ENCODE measurements at places on chromosomes 5 and 9.

DNA sequence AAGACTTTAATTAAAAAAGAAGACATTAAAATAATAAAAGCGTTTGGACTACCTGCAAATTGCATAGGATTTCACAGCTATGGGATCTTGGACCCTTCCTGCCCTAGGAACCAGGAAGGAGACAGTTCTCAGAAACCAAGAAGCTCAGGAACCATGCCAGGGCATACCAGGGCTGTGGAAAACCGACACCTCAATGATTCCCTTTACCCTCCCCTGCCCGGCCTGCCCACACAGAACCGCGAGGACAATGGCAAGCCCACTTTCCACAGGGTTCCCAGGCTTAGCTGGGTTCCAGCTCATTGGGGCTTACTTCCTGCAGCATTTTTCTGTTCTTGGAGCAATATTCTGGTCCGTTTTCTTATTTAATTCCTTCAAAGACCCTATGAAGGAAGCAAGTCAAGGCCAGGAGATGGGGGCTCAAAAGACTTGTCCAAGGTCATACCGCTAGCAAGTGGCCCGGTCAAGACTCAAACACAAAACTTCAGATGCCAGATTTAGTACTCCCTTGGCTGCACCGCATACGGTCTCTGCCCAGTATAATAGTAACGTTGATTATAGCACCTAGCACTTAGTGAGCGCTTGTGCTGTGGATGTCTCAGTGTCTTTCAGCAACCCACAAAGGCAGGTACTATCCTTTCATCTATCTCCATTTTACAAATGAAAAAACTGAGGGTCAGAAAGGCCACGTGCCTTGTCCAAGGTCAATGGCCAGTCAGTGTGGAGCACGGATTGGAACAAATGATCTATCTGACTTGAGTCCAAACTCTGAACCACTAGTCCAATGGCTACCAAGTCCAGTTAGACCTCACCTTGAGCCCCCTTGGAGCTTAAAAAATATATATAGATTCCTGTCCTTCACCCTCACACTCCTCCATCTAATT lies 6.8 kb downstream of the FAT2 start:
- H3K4me1 ChIP-seq, result no peaks in the 10 kb centered on the region
- H3K27me3 ChIP-seq, result no peaks in the 10 kb centered on the region
- no peak for DNase-seq
- H3K27ac ChIP-seq, result no peak overlapping the region
- H3K36me3 ChIP-seq, result no peaks in the 10 kb centered on the region

DNA sequence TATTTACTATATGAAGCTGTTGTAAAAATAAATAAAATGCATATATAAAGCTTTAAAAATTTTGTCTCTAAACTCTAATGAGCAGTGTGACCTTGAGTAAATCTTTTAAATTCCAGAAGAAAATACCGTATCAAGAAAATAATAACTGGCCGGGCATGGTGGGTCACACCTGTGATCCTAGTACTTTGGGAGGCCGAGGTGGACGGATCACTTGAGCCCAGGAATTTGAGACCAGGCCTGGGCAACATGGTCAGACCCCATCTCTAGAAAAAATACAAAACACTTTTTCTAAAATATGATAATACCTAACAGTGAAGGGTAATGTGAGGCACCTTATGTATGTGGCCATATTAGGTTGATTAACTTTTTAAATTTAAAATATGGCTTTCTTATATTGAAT lies 8.5 kb downstream of the CPEB4 start:
- H3K4me1 ChIP-seq, result no peaks in the 10 kb centered on the region
- H3K36me3 ChIP-seq, result no peaks in the 10 kb centered on the region
- DNase-seq, result no peak
- H3K27ac ChIP-seq, result no peak overlapping the region
- no peaks in the 10 kb centered on the region for H3K27me3 ChIP-seq

DNA sequence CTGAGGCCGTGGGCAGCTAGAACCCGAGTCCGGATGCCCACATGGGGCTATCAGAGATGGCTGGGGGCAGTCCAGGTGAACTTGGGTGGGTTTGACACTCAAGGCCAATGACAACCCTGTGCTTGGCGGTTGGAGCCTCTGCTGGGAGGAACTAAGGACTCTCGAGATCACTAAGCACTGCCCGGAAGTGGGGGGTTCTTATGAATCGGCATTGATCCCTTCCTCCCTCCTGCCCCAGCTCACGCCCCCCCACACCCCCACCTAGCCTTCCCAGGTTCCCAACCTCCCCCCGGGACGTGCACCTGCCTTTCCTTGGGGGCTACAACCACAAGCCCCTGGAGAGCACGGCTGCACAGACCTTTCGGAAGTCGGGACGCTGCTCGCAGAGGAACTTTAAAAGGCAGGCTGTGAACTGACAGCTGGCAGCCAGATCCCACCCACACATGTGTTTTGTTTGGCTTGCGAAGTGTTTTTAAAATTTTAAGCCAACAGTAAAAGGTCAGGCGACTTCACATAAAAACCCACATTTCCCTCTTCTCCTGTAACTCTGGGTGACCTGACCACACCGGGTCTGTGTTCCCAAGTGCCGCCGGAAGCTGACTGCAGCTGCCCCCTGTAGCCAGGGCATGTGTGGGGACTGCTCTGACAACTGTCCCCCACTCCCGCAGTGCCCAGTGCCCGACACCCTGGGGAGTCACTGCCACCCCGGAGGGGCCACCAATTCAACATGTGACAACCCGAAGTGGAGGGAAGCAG lies 5.1 kb upstream of the RALGDS start:
- no peaks in the 10 kb centered on the region for H3K36me3 ChIP-seq
- H3K4me1 ChIP-seq, result peaks cover 7% of the 10 kb centered on the region
- H3K27me3 ChIP-seq, result no peaks in the 10 kb centered on the region
- H3K4me3 ChIP-seq, result peak overlapping the region; percentile 21
- no peak for DNase-seq
- peak overlapping the region; percentile 86 for H3K27ac ChIP-seq

DNA sequence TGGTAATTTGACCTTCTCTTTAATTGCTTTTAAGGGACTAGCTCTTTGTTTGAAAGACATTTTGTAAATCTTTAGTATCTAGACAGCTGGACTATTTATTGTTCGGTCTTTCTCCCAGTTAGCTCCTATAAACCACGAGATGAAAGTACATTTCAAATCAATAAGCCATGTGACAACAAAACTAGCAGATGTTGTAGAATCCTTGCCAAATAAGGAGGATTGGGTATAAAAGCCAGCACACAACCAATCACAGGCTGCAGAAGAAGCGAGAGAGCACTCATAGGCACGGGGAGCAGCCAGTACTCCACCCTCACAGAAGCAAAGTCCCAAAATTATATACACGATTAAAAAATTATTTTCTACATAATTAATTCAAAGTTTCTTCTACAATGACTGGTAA lies 8.1 kb upstream of the OMD start:
- H3K4me3 ChIP-seq, result no peak overlapping the region
- H3K4me1 ChIP-seq, result no peaks in the 10 kb centered on the region
- H3K27ac ChIP-seq, result no peak overlapping the region

GRCh38 chr9:20312732-20313131 lies 309.6 kb downstream of the MLLT3 start:
- no peaks in the 10 kb centered on the region for H3K4me1 ChIP-seq
- no peak overlapping the region for H3K4me3 ChIP-seq
- DNase-seq, result no peak
- no peak overlapping the region for H3K27ac ChIP-seq
- no peaks in the 10 kb centered on the region for H3K36me3 ChIP-seq
- no peaks in the 10 kb centered on the region for H3K27me3 ChIP-seq

DNA sequence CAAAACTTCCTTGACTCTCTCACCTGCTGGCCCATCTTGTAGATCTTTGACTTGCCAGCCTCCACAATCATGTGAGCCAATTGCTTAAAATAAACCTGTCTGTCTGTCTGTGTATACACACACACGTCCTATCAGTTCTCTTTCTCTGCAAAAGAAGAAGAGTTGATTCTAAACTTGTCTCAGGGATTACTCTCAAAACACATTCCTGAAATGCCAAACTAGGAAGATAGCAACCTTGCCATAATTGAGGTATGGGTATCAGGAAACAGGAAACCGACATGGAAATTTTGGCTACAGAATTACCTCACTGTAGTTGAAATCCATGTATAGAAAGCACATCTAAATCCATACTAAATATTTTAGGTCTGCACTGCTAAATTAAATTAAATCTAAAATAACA lies 483.4 kb downstream of the PLK2 start:
- DNase-seq, result no peak
- H3K4me1 ChIP-seq, result no peaks in the 10 kb centered on the region
- H3K27me3 ChIP-seq, result no peaks in the 10 kb centered on the region
- no peak overlapping the region for H3K27ac ChIP-seq

GRCh38 chr5:58491216-58491892 lies at the start of gene GAPT:
Gene GAPT, plus strand, starts transcription at chr5:58491435. Its CDS starts 3,102 bp downstream, at chr5:58494537.
- DNase-seq, result no peak
- H3K36me3 ChIP-seq, result no peaks in the 10 kb centered on the region
- H3K4me3 ChIP-seq, result no peak within 1 kb of the TSS
- no peaks in the 10 kb centered on the region for H3K27me3 ChIP-seq
- H3K27ac ChIP-seq, result no peak within 1 kb of the TSS
- no peaks in the 10 kb centered on the region for H3K4me1 ChIP-seq

- H3K36me3 ChIP-seq, result no peaks in the 10 kb centered on the region
- no peaks in the 10 kb centered on the region for H3K4me1 ChIP-seq
- no peak overlapping the region for H3K4me3 ChIP-seq
- no peaks in the 10 kb centered on the region for H3K27me3 ChIP-seq
These were observed 6.5 kb upstream of the C9 start for GRCh38 chr5:39370555-39371366.

GRCh38 chr5:150567031-150567717 lies 59.2 kb downstream of the NDST1 start:
- DNase-seq, result peak; percentile 72
- peak overlapping the region; percentile 65 for H3K27ac ChIP-seq
- no peak overlapping the region for H3K4me3 ChIP-seq
- no peaks in the 10 kb centered on the region for H3K36me3 ChIP-seq
- no peaks in the 10 kb centered on the region for H3K27me3 ChIP-seq

- no peak overlapping the region for H3K4me3 ChIP-seq
- no peaks in the 10 kb centered on the region for H3K27me3 ChIP-seq
These were observed 185.9 kb downstream of the KIAA0825 start for GRCh38 chr5:94432499-94432898.

DNA sequence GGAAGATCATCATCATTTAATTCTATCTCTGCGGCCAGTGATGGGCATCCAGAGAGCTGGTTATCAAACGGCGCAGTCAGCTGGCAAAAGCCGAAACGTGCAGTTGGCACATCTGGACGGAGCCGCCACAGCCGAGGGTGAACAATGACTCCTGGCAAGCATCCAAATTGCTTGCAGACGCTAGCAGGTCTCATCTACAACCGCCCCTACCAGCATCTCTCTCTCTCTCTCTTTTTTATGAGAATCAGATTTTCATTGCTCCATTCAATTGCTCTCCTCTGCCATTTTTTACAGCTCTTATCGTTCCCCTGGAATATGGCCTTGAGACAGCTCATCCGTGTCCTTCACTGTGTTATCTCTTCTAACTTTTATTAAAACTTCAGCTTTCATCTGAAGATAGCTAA lies 165.2 kb downstream of the MAPKAP1 start:
- no peak overlapping the region for H3K27ac ChIP-seq
- peaks cover 8% of the 10 kb centered on the region for H3K36me3 ChIP-seq
- H3K4me1 ChIP-seq, result peaks cover 8% of the 10 kb centered on the region
- no peaks in the 10 kb centered on the region for H3K27me3 ChIP-seq
- H3K4me3 ChIP-seq, result no peak overlapping the region

DNA sequence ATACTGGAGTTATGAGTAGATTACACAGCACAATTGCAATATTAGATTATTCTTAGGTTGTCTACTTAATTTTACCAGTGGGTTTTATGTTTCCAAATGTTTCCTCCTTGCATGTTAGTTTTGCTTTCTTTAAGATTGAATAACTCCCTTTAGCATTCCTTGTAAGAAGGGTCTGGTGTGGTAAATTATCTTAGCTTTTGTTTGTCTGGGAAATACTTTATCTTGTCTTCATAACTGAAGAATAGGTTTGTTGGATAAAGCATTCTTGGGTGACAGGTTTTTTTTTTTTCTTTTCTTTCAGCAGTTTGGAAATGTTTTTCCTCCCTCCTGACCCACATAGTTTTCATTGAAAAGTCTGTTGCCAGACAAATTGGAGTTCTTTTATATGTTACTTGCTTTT lies 531.1 kb downstream of the ANXA1 start:
- no peaks in the 10 kb centered on the region for H3K4me1 ChIP-seq
- H3K4me3 ChIP-seq, result no peak overlapping the region
- no peaks in the 10 kb centered on the region for H3K36me3 ChIP-seq
- no peaks in the 10 kb centered on the region for H3K27me3 ChIP-seq

GRCh38 chr5:64210866-64211265 lies 45.2 kb downstream of the RNF180 start:
- no peak overlapping the region for H3K27ac ChIP-seq
- no peaks in the 10 kb centered on the region for H3K36me3 ChIP-seq
- H3K4me1 ChIP-seq, result no peaks in the 10 kb centered on the region
- H3K4me3 ChIP-seq, result no peak overlapping the region

DNA sequence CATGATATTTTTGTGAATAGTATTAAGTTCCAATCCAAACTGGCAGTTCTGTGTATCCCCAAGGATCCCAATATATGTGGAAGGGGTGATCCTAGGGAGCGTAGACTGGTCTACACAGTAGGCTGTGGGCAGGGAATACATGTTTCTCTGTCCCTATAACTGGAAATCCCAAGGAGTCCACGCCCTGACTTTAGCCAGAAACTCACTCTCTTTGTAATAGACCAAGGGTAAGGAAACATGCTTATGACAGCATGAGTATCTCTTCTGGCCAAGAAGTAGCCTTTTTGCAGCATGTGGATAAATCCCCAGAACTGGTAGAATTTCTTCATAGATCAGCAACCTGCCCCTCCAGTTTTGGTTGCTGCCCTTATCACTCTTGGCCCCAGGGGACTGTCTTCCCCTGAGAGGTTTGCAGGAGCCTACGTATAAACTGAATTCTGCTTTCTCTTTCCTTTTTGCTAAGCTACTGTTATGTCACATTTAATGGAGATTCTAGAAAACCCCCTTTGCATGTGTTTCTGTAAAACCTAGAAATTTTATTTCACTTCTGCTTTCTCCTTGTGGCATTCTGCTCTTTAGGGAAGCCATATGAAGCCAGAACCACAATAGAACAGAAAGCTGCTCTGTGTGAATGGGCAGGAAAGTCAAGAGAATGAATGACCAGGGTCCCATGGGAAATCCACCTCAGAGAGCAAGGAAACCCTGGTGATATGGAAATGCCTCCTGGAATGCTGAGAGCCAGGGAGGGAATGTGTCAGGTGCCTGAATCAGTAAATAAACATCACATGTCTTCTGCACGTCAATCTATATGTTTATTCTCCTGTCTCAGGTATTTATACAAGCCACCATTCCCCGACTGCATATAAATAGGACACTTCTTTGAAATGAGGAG lies 3.5 kb downstream of the IFNA2 start:
- no peak overlapping the region for H3K4me3 ChIP-seq
- no peak for DNase-seq
- no peaks in the 10 kb centered on the region for H3K4me1 ChIP-seq

GRCh38 chr5:137481596-137481995 lies 17.5 kb downstream of the SPOCK1 start:
- H3K4me3 ChIP-seq, result no peak overlapping the region
- no peak for DNase-seq
- no peaks in the 10 kb centered on the region for H3K36me3 ChIP-seq
- H3K27ac ChIP-seq, result no peak overlapping the region
- H3K27me3 ChIP-seq, result no peaks in the 10 kb centered on the region

- peak; percentile 6 for DNase-seq
- H3K27me3 ChIP-seq, result no peaks in the 10 kb centered on the region
- no peaks in the 10 kb centered on the region for H3K36me3 ChIP-seq
- H3K4me1 ChIP-seq, result no peaks in the 10 kb centered on the region
- no peak overlapping the region for H3K4me3 ChIP-seq
These were observed 251.3 kb upstream of the RFX3 start for GRCh38 chr9:3777137-3777536.
